NCI-H446 (cell line): ENCODE measurements at places on chromosomes 12 and 14.

DNA sequence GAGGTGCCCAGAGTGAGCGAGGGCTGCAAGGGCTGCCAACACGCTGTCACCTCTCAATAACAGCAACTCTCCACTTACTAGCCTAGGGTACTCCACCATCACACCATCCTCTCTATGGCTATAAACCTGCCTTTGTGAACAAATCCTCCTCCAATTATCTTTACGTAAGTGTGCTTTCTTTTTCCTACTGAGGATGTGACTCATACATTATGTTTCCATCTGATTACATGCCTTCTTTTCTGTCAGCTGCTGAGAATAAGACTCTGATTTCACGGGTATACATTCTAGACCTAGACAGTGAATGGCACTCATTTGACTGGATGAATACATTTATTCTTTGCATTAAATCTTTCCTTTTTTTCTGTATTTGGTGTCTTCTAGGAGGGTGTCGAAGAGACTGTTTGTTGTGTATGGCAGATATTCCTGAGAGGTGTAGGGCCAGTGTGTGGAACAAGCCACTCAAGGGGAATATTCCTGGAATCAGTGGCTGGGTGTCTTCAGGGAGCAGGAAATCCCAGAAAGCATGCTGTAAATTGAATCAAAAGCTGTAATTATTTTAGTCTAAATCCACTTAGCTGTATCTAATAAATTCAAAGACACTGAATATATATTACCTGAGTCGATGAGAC, 327.3 kb upstream of the TMTC1 start:
- no peak for DNase-seq

DNA sequence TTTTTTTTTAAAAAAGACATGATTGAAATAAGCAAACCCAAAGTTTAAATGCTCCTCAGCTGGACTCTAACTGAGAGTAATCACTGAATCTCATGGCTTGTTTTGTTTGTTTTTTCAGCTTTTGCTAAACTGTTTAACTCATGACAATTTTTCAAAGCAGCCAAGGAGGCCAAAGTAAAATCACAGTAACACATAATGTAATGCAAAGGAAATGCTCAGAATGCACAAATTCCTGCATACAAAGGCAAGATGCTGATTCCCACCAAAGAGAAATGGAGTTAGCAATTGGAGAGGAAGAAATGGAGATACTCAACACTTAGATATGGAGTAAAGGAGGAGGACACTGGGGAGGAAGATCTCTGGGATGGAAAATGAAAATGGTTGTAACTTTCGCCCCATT, 126.2 kb upstream of the SOX5 start:
- DNase-seq = no peak

DNA sequence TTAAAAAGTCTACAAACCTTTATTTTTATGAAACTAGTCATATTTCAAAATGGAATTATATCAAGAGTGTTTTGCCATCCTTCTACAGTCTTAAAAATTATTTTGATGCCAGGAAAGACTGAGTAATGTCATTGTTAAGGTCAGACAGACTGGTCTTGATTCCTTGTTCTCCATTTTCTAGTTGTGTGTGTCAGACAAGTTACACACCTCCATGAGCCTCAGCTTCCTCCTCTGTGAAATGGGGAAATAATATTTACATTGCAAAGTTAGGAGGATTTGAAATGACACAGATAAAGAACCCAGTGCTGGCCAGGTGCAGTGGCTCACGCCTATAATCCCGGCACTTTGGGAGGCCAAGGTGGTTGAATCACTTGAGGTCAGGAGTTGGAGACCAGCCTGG, 47.4 kb upstream of the ELK3 start:
- no peak for DNase-seq

DNA sequence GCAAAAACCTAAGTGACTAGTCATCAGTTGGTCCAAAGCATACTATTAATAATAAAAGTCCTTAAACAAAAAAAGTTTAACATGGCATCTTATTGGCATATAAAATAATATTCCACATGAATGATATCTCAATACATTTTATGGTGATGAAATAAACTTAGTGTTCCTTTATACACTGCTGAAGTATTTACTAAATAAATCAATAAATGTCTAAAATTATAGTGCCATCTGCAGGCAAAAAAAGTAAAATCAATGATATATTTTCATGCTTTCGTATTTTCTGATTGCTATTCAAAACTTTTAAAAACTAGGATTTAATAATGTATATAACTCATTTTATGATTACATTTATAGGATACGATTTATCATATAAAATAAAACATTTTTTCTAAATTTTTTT, 30.5 kb downstream of the PUS7L start:
- DNase-seq = no peak

DNA sequence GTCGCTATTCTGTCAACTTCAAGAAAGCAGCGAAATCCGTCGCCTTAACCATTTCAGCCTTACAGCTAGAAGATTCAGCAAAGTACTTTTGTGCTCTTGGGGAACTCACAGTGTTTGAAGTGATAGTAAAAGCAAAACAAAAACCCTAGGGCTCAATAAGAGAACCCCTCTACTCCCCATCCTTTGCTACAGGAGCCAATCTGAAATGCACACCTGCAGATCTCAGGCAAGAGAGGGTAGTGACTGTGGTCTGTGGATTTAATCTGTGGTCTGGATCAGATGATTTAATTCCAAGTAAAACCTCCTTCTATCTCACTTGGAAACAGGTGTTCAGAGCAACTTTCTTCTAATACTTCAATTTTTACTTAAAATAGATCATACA, 422.9 kb upstream of the OR4E1 start:
- DNase-seq = no peak

DNA sequence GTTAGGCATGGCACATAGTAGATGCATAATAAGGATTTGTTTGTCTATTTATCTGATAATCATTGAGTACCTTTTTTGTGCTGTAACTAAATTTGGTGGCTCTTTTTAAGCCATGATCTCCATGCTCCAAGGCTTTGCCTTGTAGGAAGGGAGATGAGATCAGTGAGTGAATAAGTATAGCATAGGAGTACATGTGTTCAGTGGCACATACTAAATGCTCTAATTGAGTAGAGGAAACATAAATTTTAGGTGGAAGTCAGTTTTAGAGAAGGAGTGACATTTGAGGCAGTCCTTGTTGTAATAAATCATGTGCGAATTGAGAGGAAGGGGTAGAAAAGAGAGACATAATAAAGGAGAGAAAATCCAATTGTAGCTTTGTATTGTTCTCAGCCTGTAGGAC, 482.6 kb downstream of the NRXN3 start:
- DNase-seq = no peak

DNA sequence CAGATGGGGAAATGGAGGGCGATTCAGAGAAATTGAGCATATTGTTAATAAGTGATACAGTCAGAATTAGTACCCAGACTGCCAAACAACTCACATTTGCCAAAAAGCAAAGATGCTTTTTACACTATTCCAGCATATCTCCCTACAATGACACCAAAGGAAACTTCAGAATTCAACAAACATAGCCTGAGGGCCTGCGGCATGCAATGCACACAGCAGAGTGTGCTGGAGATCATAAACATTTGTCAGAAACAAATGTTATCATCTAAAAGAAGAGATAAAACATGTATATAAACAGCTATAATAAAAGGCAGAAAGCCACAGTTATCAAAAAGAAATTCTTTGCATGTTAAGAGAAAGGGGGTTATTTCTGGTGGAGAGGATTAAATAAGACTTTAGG, 20.1 kb upstream of the GARIN6 start:
- no peak for DNase-seq

GRCh38 chr12:66379616-66380015, 77.3 kb downstream of the HELB start:
- DNase-seq = no peak

DNA sequence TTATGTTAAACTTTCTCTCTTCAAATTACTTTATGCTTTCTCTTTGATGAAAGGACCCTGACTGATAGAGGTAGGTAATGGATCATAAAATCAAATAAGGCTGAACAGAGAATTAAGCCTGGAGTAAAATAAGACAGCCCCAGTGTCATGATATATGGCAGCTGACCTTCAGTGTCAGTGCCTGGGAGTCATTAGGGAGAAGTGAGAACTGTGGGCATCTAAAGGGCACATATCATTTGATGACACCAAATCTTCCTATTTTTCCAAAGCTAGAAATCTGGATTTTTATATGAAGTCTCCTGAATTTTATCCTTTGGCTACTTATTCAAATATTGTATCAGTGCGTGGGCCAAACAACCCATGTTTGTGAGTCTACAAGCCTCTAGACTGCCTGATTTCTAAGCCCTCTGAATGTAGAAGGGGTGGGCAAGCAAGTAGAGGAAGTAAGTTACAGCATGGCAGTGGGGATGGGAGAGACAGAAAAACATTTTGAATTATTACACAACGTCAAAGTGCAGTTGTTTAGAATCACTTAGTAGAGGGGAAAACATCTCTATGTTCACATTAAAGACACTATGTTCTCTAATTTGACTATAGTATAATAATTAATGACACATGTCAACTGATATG, 10.0 kb downstream of the SLC39A9 start:
- DNase-seq = no peak

DNA sequence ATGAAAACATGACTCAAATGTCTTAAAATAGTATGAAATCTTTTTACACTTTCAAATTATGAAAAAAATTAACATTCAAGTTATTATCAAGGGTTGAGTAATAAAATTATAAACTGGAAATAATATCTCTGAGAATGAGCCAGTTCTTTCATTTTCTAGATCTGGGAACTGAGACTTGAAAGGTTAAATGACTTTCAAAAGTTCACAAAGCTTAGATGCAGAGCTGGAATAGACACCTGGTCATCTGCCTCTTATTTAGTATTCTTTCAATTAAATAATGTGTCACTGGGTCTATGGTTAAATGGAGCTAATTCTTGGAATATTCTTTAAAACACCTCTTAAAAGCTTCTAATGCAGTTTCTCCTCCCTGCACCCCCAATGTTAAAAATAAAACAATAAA, 86.6 kb downstream of the CDK17 start:
- DNase-seq = no peak

DNA sequence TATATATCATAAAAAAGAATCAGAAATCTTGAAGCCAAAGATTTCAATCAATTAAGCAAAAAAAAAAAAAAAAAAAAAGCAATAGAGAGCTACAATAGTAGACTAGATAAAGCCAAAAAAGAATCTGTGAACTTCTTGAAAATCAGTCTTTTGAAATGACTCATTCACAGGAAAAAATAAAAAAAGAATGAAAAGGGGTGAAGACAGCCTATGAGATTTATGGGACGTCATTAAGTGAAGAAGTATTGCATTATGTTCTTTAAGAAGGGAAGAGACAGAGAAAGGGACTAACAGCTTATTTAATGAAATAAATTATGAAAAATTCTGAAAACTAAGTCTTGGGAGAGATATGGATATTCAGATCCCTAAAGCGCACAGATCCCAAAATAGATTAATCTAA, 103.8 kb downstream of the ACSS3 start:
- no peak for DNase-seq

DNA sequence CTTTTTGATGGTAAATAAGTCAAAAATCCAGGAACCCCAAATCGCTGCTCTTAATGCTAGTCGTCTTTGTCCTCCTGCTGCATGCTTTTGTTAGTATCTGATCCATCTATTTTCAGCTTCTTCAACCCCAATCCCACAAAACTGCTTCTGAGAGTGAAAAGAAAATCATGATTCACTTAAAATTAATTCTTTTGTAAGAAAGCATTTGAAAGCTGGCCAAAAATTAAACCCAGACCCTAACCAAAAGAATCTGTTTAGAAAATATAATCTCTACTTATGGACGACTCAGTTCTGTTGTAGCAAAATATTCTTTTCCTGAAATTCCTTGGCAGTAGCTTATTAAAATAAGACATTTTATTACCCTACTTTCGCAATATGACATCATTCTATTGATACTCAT, 443.6 kb upstream of the SYT1 start:
- DNase-seq = no peak

DNA sequence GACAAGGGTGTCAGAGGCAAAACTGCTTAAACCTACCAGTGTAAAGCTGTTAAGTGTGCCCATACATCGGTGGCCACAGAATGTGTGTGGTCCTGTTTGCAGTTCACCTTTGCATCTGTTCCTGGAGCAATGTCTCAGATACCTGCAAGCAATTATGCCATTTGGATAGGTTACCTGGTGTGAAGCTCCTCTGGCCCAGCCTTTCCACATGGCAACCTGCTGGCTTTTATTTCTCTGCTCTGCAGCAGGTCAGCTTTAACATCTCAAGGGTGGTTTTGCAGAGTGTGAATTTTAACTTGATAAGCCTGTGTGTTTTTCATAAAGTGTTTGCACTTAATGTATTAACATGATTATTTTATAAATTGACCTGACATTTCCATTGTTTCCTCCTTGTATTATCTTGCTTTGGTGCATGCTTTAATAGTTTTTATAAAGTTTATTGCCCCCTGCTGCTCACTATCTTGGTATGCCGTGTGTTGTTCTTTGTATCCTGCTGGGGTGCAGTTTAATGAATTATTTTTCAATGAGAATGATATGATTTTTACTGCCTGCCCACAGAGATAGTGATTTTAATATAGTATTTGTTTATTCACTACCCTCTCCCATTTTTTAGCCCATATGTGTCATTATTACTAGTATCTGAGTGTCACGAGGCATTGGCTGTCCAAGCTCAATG, 403.8 kb downstream of the NPAS3 start:
- DNase-seq = no peak

DNA sequence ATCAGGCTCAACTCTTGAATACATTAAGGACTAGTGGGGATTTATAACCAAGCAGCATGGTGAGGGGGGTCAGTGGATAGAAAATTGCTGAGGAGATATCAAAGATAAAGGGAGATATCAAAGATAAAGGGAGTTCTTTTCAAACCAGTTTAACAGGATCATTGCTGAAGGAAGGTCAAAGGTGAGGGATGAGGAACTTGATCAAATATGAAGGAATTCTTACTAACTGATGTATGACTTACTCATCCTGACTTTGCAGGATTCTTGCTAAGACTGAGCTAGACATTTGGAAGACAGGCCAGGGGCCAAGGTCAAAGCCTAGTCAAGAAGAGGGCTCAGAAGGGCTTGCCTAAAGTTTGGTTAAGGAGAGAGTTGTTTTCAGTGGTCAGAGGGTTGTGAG, 4.8 kb downstream of the ABHD4 start:
- no peak for DNase-seq

DNA sequence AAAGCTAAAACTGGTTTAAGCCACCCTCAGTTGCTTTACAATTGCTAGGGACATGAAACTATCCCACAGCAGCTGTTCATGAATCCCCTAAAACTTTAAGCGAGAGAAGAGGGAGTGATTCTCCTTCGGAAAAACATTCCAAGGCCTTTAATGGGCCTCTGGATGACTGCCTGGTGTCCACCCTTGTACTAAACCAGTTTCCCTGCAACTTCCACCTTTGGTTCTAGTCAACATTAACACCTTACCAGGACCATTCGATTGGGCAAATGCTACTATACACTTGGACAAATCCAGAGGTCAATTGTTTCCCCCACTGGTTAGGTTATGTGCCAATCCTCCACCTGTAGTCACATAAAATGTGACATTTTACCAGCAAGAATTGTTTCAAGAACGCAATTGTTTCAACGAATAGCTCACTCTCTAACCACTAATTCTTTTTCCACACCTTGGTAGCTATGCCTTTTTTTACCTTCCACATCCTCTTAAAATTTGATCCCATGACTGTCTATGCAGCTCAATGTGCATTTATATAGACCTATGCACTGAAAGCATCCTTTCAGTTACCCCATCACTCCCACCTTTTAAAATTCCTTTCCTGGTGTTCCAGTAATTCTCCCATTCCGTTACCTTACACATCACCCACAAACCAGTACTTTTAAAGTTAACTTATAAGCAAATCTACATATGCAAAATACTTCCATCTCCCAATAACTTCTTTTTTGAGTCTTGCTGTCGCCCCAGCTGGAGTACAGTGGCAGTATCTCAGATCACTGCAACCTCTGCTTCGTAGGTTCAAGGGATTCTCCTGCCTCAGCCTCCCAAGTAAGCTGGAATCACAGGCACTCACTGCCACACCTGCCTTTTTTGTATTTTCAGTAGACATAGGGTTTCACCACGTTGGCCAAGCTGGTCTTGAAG, 3.6 kb downstream of the UBC start:
- no peak for DNase-seq
